Foreskin melanocyte (primary cell): ENCODE measurements at places on chromosomes 12 and 14.

- DNase-seq, result no peak
These were observed 84.3 kb upstream of the DIO3 start for GRCh38 chr14:101476916-101477553.

DNA sequence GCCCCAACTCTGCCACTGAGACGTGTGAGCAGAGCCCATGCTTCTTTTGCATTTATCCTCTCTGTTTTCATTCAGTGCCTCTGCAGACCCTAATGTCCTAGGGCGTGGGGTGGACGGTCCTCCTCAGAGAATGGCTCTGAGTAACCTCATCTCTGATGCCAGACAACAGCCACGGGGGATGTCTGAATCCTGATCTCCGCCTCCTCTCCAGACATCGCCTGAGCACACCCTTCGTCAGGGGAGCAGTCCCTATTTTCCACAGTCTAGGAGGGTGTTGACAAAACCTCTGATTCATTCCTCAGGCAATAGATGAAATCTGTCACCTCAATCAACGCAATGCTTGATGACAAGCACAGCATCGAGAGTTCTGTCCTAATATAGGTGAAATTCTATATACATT lies 109.2 kb upstream of the DYRK2 start:
- no peak for DNase-seq

DNA sequence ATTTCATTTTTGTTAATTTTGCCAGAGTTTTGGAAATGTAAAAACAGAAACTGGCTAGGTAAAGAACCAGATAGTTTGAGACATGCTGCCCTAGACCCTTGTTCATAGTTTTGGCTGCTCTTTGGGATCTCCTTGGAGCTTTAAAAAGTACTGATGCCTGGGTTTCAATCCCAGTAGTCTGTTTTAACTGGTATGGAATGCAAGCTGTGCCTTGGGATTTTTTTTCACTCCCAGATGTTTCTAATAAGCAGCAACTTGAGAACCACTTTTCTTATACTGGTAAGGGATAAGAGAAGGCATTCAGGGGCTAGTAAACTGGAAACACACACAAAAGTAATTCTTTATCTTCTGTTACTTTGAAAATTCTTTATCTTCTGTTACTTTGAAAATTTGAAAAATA lies 18.8 kb downstream of the SLC35F4 start:
- no peak for DNase-seq

GRCh38 chr12:111569363-111570083 lies 29.6 kb downstream of the ATXN2 start:
- no peak for DNase-seq

- no peak for DNase-seq
These were observed 19.6 kb downstream of the NOXRED1 start for GRCh38 chr14:77403768-77404167.

GRCh38 chr14:74591394-74591793 lies 20.6 kb downstream of the LTBP2 start:
- DNase-seq, result no peak
